GM19239 (cell line): ENCODE measurements at places on chromosomes 13 and 19.

DNA sequence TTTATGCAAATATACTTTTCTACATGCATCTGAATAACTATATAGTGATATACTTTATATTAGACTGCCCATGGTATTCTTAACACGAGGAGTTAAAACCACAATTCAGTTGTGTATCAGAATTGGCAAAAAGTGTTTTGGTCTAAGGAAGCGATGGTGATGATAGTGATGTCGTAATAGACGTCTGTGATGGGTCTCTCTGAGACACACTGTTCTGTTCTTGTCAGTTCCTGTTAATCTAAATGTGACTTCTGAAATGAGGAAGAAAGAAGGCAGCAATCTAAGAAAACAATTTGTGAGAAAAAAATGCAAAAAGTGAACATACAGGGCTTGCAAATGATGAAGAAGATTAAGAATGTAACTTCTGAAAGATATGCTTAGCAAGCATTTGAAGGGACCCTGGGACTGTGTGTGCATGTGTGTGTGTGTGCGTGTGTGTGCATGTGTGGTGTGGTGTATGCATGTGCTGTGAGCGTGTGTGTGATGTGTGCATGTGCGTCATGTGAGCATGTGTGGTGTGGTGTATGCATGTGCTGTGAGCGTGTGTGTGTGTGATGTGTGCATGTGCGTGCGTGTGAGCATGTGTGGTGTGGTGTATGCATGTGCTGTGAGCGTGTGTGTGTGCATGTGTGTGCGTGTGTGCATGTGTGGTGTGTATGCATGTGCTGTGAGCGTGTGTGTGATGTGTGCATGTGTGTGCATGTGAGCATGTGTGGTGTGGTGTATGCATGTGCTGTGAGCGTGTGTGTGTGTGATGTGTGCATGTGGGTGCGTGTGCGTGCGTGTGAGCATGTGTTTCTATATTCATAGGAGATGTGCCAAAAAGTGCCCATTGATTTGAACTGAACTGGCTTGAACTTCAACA lies 131.8 kb downstream of the IRS2 start:
- no peak for DNase-seq

- no peak for DNase-seq
These were observed 21.7 kb downstream of the AKAP8 start for GRCh38 chr19:15357906-15358305.

GRCh38 chr13:93562676-93563075 lies 336.1 kb downstream of the GPC6 start:
- no peak for DNase-seq

DNA sequence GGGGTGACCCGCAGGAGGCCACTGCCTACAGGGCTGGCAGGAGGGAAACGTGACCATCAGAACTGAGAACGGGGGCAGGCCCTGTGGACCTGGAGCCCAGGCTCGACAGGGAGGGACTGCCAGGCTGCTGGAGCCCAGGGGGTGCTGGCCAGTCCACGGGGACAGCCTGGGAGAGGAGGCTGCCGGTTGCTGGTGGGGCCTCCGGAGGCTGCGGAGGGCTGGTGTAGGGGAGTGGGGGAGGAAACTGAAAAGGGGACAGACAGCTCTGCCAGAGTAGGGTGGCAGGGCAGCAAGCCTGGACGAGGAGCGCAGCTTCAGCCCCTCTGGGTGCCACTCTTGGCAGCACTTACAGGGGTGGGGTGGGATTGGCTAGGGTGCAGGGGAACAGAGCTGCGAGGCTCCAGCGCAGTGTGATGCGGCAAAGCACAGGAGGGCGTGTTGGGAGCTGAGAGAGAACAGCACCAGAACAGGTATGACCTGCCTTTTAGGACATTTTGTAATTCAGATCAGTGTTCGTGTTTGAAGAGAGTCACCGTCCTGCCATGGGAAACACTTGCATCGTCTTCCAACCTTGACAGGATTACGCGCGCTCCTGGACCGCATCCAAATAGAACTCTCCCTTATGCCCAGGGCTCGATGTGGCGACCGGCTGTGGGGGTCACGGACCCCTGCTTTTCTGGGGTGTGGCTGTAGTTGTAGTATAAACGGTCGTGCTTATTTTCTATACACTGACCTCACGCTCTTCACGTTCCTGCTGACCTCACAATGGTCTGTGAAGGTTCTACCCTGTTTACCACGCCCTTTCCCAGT lies 19.9 kb upstream of the ARHGEF7 start:
- DNase-seq, result no peak

DNA sequence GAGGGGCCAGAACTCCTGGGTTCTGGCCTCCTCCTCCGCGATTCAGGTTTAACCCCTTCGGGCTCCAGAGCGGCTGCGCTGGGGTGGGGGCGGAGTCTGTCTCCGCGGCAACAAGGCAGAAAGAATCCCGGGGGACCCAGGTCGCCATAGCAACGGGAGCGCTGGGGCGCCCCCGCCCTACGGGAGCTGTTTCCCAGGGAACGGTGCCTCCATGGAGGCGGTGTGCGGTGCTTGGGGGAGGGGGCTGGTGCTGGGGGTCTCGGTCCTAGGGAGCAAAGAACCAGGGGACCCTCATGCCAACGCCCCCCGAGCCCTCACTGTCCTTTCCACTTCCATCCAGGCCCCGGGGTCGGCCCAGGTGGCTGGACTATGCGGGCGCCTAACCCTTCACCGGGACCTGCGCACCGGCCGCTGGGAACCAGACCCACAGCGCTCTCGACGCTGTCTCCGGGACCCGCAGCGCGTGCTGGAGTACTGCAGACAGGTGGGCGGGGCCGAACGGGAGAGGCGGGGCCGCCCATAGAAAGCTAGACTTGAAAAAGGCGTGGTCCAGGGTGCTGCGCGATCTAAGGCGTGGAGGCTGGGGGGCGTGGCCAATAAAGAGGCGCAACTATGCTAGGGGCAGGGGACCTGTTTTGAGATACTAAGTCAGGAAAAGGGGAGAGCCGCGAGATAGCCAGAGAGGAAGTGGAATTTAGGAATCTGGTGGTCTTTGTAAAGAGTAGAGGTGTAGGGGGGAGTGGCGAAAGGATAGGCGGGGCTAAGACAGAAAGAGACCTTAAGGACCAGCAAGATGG lies 1.2 kb downstream of the APLP1 start:
- peak; percentile 89 for DNase-seq

DNA sequence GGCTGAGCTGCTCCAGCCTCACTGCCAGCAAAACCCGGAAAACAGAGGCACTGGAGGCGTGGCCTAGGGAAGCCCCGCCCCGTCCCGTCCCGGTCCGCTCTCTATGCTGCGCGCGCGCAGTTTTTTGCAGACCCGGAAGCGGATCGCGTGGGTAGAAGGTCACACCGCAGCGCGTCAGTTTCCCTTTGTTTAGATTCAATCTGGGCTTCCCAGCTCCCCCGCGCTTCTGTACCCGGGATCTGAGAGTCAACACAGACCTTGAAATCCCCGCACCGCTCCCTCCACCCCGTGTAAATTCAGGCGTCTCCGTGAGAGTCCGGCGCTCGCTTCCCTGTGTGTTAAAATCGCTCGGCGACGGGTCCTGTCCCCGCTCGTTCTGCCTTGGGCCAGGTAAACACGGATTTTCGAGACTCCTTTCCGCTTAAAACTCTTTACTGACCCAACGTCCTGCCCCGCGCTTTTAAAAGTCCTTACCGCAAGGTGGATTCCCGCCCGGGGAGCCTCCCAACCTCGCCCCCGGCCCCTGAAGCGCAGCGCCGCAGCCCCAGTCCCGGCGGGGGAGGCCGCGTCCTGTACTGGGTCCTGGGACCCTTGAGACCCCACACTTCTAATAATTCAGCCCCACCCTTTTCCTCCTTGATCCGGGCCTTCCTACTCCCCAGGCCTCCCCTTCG lies at the start of gene ZNF610:
Gene ZNF610, plus strand, starts transcription at position 127 of the 674 bp plus-strand sequence. CDS start 12,930 bp downstream, outside the sequence.
- DNase-seq, result peak; percentile 55

DNA sequence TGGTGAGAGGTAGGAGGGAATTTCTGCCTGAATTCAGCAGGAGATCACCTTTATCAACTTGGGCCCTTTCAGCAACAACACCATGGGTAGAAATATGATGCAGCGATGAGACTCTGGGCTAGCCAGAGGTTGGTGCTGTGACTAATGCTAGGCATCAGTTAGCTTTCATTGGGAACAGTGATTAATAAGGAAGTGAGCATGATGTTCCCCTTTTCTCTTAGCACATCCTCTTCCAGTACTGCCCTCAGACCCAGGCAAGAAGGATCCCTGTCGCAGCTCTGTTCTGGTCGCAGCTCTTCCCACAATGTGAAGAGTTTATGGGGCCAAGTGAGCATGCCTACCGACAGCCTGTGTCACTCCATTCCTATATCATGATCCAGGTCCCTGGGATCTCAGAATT lies 100.5 kb downstream of the FLT1 start:
- no peak for DNase-seq

DNA sequence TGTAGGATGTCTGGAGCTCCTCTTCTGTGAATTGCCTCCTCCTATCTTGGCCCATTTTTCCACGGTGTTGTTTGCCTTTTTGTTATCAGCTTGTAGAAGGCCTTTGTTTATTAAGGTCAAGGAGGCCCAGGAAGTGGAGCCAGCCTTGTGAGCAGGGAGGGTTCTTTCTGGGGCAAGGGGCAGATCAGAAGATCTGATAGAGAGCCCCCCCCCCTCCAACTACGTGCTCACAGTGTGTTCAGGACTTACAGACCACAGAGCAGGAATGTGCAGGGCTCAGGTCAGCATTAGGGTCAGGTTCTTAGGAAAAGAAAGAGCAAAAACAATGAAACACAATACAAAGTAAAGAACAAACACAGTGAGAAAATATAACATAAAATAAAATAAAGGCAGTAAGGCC lies 59.4 kb downstream of the CCNE1 start:
- DNase-seq, result no peak

- DNase-seq, result no peak
These were observed 15.7 kb downstream of the PTPRS start for GRCh38 chr19:5324947-5325346.

DNA sequence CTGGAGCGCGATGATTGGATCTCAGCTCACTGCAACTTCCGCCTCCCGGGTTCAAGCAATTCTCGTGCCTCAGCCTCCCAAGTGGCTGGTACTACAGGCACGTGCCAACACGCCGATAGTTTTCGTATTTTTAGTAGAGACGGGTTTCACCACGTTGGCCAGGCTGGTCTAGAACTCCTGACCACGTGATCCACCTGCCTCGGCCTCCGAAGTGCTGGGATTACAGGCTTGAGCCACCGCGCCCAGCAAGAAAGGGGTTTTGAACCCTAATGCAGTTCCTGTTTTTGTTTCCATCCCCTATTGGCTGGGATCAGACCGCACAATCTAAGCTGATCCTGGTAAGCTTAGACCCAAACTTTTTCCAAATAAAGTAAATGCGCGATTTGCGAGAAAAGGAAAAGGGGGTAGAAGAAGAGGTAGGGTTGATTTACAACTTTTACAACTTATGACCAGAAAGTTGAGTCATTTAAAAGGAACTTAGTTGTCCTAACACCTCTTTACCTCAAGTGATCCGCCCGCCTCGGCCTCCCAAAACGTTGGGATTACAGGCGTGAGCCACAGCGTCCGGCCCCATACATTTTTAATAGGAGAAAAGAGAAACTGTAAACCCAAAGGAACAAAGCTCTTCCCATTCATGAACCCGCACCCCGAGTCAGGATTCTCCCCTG lies 764 bp downstream of the ZNF626 start:
- no peak for DNase-seq

- no peak for DNase-seq
These were observed 146.2 kb downstream of the ABCC4 start for GRCh38 chr13:95155093-95155492.

DNA sequence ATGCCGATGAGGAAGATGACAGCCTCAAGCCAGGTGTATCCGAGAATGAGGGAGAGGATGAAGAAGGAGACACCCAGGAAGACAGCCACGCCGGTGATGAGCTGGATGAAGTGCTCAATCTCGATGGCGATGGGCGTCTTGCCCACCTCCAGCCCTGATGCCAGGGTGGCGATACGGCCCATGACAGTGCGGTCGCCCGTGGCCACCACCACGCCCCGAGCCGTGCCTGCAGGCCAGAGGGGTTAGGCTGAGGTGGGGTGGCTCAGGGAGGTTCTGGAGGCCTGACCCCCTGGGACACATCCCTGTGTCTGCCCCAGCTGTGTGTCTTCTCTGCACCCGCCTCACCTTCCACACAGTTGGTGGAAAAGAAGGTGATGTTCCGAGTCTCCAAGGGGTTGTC lies 9.1 kb downstream of the ATP1A3 start:
- DNase-seq, result no peak

DNA sequence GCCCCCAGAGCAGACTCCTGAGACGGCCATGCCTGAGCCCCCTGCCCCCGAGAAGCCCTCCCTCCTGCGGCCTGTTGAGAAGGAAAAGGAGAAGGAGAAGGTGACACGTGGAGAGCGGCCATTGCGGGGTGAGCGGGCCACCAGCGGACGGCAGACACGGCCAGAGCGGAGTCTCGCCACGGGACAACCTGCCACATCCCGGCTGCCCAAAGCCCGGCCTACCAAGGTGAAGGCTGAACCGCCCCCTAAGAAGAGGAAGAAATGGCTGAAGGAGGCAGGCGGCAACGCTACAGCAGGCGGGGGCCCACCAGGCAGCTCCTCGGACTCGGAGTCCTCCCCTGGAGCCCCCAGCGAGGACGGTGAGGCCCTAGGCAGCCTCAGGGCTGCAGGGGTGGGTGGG lies 24.1 kb downstream of the RRAS start:
- DNase-seq, result no peak

DNA sequence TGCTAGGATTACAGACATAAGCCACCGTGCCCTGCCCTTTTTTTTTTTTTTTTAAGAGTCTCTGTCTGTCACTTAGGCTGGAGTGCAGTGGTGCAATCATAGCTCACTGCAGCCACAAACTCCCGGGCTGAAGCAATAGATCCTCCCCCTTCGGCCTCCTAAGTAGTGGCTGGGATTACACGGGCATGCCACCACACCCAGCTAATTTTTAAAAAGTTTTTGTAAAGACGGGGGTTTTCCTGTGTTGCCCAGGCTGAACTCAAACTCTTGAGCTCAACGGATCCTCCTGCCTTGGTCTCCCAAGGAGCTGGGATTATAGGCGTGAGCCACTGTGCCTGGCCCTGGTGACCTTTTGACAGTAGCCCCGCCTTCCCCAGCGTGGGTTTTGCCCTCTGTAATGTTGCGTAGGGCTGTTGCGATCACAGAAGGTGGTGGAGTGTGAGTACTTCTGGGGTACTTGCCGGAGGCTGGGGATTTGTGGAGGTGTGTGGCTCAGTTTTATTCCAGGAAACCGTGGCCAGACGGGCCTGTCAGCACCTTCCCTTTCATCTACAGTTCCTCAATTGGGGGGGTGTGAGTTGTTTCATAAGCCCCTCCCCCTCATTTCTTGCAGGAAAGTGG lies 11.6 kb upstream of the RETN start:
- DNase-seq, result no peak

GRCh38 chr19:30630289-30631032 lies 258.3 kb downstream of the ZNF536 start:
- no peak for DNase-seq

GRCh38 chr19:4673216-4673615 lies 3.1 kb upstream of the MYDGF start:
- DNase-seq, result no peak

- DNase-seq, result no peak
These were observed 53.5 kb upstream of the SOX21 start for GRCh38 chr13:94765814-94766213.

GRCh38 chr19:40831502-40832430 lies 18.5 kb downstream of the CYP2A6 start:
- DNase-seq, result no peak

GRCh38 chr19:45195764-45196163 lies 17.2 kb downstream of the BLOC1S3 start:
- no peak for DNase-seq
